ENCODE measurements at places on chromosomes 3 and 15.

GRCh38 chr15:38826880-38827279, 262.3 kb upstream of the RASGRP1 start:
- DNase-seq: no peak

GRCh38 chr15:89628301-89628700, 27.0 kb downstream of the KIF7 start:
- no peak for DNase-seq

- peak; percentile 45 for DNase-seq
These were observed 4.4 kb upstream of the CLDN11 start for GRCh38 chr3:170414202-170414663.

GRCh38 chr15:62938825-62939224, 103.7 kb upstream of the TPM1 start:
- no peak for DNase-seq

DNA sequence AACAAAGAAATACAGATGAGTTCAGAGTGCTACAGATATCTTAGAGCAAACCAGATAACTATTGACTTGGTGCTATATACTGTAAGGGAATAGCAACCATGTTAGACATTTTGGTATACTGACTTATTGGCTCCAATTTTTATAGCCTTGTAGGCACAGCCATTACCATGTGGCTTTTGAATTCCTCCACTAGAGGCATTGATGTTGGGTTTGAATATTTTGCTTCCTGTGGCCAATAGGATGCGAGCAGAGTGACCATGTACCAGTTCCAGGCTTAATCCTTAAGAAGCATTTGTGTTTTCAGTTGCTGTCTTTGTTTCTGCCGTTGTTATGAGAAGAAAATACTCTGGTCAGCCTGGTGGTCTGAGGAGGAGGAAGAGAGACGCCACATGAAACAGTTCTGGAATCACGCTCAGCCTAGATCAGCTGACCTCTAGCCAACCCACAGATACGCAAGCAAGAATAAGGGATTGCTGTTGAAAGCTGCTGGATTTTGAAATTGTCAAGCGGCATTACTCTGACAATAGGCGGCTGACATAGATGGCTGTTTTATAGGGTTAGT, 109.4 kb upstream of the TNIK start:
- no peak for DNase-seq

- no peak for DNase-seq
These were observed 33.0 kb downstream of the MBNL1 start for GRCh38 chr3:152301745-152302181.

- DNase-seq: no peak
These were observed 891.5 kb downstream of the ROBO2 start for GRCh38 chr3:77931255-77932009.

- DNase-seq: no peak
These were observed 51.0 kb upstream of the ATP1B3 start for GRCh38 chr3:141825216-141826011.

DNA sequence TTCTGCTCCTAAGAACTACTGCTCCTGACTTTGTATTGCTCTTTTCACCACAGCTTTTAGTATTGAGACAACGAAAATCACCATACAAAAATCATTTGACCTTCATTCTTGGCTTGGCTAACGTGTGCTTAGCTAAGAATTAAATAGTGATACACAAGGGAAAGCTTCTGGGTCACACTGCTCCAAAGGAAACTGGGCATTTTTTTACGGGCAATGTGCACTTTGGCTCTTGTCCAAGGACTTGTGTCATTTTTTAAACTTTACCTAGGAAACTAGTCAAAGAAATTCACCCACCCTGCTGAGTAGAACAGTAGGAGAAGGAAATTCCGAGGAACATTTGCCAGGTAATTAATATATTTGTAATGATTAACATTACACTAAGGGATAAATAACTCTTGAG, 19.8 kb downstream of the WDR72 start:
- DNase-seq: no peak

- no peak for DNase-seq
These were observed 12.3 kb downstream of the RLBP1 start for GRCh38 chr15:89209057-89209456.

DNA sequence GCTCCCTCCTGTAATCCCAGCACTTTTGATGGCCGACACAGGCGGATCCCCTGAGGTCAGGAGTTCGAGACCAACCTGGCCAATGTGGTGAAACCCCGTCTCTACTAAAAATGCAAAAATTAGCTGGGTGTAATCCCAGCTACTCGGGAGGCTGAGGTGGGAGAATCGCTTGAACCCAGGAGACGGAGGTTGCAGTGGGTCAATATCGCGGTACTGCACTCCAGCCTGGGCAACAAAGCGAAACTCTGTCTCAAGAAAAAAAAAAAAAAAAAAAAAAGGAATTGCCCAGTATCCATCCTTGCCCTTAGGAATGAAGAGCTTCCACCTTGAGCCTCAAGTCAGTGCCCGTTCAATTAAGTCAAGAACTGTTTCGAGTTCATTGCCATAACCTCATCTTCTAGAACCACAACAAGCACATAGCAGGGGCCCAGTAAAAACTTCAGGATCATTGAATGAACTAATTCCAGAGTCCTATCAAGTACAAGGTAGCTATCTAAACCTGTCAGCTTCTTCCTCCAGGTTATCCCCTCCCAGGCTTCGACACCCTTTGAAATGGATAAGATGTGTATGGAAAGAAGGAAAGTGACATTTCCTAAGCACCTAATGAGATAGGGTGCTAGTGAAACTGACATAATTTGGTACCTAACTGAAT, 826 bp downstream of the DBR1 start:
- DNase-seq: no peak

DNA sequence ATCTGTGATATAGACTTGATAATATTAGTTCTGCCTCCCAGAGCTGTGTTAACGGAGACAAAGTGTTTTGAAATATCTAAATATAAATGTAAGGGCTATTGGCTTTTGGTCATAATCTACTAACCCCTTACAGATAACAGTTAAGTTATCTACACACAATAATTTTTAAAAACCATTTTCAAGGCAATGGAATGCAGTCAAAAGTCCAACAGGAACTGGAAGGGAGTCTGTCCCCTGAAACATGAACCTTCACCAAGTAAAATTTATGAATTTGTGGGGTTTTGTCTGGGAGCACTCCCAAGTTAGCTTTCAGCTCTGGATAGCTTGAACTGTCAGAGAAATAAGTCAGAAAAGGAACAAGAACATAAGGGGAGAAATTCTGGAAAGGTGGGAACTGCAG, 312.3 kb upstream of the ICE2 start:
- DNase-seq: no peak

DNA sequence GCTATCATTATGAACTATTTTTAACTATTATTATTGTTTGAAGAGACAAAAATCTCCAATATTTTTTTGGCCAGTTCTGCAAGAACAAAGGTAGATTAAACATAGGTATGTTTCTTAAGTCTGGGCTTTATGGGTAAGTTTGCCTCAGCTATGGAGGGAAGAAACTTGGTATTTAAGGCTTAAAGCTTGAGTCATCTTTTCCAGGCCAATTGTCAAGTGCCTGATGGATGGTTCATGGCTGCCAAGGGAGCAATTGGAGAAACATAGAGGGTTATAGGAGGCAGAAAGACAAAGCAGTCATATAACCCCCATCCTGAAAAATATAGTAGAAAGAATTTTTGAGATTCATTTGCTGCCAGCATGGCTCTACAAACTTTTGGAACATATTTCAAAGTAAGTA, 7.2 kb upstream of the STAC start:
- DNase-seq: no peak

GRCh38 chr3:18250991-18251390, 174.1 kb downstream of the SATB1 start:
- no peak for DNase-seq

DNA sequence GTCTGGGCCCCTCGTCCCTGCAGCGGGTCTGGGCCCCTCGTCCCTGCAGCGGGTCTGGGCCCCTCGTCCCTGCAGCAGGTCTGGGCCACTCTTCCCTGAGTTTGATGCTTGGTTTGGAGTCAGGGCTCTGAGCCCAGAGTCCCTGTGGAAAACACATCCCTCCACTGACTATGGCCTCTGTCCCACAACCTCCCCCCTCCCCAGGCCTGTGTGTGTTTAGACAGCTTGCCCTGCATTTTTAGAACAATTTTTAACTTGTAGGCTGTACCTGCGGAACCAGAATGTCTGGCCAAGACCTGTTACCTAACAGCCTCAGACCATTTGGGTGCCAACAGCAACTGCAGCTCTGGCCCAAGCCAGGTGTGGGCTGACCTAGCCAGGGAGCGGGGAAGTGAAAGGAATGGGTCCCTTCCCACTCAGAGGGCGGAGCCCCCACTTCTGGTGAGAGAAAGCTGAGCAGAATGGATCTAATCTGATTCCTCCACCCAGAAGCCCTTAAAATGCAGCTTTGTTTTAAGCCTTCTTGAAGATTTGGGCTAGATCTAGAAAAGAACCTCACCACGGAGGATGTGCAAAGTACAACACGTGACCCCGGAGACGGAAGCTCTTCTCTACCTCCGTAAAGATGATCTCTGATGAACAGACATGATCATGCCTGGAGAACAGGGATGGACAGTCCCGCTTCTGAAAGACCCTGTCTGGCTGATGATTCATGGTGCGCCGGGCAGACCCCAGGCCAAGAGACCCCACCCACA, 60.5 kb upstream of the TFRC start:
- DNase-seq: no peak

DNA sequence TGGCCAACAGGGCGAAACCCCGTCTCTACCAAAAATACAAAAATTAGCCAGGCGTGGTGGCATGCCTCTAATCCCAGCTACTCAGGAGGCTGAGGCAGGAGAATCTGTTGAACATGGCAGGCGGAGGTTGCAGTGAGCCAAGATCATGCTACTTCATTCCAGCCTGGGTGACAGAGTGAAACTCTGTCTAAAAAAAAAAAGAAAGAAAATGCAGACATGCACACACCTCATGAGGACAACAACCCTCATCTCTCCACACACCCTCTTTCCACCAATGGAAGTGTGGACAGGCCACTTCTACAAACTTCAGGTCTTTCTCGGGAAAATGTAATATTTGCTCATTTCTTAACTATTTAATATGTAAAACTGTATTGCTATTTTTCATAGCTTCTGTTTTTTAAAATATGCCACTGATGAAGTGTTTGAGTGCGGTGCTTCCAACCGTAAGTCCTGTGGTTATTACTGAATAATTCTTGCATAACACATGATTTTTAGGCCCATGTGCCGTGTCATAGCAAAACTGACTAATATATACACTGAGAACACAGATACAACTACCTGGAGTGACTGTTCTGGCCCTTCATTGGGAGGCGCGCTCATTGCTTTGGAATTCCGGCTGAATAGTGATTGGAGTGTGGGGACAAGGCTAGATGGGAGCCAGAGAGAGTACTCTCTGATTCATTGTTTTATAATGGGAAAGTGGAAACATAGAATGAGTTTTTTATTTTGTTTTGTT, 23.1 kb downstream of the LRRC31 start:
- no peak for DNase-seq

DNA sequence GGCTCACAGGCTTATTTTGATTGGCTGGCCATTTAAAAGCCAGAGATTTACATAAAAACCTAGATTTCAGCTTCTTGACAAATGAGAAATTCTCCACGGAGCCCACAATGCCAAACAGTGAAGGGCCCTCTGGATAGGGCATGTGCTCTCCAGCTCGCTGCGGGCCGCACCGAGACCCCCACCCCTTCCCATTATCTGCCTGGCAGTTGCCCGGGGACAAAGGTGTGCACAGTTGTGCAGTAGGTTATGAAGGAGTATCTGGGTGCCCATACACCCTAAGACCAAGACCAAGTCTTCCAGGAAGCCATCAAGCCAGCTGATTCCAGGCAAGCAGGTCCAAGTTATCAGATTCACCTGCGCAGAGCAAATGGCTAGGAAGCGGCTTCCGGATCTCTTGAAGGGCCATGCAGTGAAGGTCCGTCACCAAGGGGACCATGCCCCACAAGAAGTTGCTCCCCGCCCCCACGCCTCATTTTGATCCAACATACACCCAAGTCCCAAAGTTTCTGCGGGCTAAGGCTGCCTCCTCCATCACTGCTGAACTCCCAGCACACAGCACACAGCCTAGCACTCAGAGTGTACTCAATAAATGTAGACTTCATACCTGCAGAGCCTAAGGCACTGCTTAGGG, 1.3 kb downstream of the MRPS25 start:
- DNase-seq: no peak

- DNase-seq: no peak
These were observed 110.8 kb downstream of the TIGIT start for GRCh38 chr3:114404590-114404989.

GRCh38 chr3:117442566-117442965, 733.0 kb downstream of the TUSC7 start:
- no peak for DNase-seq

GRCh38 chr3:64267721-64268604, 42.7 kb upstream of the PRICKLE2 start:
- no peak for DNase-seq

- no peak for DNase-seq
These were observed 212.1 kb downstream of the ADAMTS17 start for GRCh38 chr15:100129677-100130076.

DNA sequence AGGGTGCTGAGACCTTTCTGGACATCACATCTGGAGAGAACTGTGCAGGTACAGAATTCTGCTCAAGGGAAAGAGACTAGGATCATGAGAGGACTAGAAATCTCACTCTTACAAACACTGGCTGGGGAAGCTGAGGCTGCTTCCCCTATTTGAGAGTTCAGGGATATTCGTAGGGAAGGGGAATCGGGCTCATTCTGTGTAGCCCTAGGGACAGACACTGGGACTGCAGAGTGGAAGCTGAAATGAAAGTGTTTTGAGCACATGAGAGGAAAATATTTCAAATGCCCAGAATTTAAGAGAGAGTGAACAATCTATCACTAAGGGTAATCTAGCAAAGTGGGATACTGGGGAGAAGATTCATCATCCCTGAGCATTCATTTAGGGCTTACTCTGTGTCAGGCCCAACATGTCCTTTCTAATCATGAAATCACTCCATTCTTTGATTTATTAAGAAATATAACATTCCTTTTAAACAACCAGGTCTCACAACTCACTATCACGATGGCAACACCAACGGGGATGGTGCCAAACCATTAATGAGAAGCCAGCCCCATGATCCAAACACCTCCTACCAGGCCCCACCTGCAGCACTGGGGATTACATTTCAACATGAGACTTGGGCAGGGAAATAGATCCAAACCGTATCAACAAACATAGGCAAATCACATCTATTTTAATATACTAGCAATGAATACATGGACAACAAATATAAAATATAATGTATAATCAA, 63.0 kb downstream of the CPN2 start:
- no peak for DNase-seq

GRCh38 chr3:23960649-23961048, 15.6 kb downstream of the NR1D2 start:
- DNase-seq: no peak

DNA sequence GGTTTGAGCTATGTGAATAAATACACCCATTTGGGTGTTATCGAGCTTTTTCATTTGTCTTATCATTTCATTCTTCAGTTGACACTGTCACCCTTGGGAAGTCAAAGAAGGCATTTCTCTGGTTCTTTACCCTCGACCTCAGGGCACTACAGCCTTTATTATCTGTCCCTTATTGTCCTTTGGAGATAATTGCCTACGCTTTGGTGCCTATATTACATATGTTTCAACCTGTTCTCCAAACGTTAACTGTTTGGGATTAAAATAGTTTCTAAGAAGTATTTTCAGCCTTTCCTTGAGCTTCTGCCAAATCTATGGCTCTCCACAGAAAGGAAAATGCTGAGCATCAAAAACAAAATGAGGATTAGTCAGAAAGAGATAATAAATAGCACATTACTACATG, 395.4 kb upstream of the ADAMTS9 start:
- DNase-seq: no peak
